ENCODE measurements at places on chromosomes 12 and 14.

GRCh38 chr12:68755536-68756243 lies 9.7 kb downstream of the SLC35E3 start:
- no peak for DNase-seq

DNA sequence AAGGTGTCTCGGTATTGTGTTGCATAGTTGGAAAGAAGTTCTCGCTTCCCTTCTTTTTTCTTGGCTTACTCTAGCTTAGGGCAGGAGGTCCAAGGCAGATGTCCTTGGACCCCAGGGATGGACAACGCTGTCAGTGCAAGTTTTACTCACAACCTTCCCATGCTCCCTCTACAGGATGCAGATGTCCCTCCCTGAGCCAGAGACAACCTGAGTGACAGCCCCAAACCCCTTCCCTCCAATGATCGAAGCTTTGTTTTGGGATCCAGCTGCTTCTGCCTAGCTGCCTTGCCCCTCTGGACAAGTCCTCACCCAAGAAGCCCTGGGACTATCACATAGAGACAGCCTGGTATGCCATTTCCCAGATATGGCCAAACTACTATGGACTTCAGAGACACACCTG lies 112.0 kb upstream of the RAP1B start:
- no peak for DNase-seq

DNA sequence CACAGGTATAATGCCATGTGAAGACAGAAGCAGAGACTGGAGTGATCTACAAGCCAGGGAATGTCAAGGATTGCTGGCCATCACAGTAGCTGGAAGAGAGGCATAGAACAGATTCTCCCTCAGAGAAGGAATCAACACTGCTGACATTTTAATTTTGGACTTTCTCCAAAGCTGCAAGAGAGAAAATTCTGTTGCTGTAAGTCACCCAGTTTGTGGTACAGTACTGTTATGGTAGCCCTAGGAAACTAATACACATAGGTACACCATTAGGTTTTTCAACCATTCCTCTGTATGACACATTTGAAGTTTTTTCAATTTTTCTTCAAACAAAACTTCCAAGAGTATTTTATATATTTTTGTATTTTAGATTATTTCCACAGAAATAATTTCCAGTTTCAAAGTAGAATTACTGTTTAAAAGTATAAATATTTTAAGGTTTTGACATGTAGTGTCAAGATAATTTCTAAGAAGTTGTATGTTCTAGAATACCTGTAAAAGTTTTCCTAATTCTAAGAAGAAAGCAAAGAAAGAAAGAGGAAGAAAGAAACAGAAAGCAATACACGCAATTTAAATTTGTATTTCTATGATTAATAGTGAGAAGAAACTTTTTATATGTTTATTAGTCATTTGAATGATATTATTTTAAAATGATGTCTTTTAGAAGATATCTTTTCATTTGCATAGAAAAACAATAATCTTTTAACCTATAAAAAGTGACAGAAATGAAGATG lies 64.9 kb upstream of the CATSPERB start:
- peak; percentile 19 for DNase-seq

- no peak for DNase-seq
Observed at GRCh38 chr12:95470300-95470699, 3.7 kb upstream of the METAP2 start.

DNA sequence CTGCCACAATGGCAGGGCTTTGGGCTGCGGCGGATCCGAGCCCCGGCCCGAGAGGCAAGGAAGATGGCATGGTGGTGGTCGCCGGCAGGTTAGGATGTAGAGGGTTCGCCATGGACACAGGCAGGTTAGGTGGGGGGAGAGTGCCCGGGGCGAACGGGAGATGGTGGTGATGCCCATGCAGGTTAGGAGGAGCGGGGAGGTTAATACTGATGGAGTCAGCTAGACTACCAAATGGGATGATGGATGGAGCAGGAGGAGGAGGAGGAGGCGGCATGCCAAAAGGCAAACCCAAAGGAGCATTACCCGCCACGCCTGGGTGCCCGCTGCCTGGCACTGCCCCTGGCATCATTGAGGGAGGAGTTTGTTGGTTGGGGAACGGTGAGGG lies 6.2 kb downstream of the MYL6 start:
- DNase-seq: no peak

GRCh38 chr12:12821975-12822374 lies 8.8 kb downstream of the DDX47 start:
- no peak for DNase-seq

DNA sequence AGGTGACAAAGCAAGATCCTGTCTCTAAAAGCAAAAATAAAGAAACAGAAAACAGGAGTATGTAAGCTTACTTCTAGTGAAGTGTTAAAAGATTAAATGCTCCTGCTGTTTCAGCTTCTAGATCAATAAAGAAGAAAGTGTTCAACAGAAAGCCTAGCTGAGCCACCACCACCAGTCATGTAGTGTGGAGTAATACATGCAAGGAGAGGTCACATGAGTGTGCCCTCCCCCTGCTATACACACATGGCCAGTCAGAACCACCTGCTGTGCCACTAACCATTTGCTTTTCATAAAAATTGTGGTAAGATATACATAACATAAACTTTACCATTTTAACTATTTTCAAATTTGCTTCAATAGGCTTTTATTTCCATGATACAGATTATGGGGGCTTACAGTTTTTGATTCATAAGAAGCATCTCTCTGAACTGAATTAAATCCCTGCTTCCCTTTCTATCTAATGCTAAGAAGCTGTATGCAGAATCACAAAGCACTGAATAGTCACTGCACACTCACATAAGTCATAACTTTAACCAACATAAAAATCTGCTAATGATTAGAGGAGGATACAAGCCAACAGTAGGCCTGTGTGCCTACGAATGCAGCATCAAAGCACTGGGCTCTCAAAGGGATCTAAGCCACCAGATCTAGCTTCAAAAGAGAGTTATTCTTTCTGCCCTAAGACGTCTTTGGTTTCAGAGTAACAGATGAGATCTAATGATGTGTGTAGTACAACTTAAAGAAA lies 515.5 kb downstream of the C12orf50 start:
- DNase-seq: no peak

DNA sequence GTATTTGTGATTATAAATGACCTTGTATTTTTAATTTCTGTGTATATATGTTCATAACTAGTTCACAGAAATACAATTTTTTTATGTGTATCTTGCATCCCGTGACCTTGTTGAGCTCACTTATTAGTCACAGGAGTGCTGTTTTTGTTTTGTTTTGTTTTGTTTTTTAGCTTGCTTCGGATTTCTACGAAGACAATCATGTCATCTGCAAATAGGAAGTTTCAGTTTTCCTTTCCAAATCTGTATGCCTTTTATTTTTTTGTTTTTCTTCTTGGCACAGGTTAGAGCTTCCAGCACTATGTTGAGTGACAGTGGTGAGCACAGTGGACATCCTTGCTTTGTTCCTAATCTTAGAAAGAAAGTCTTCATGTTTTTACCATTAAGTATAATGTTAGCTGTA lies 229.2 kb upstream of the GARIN6 start:
- no peak for DNase-seq

GRCh38 chr14:89493406-89493805 lies 76.4 kb upstream of the FOXN3 start:
- DNase-seq: no peak

- DNase-seq: peak; percentile 13
Observed at GRCh38 chr12:56237552-56237951, 7.7 kb downstream of the SLC39A5 start.

DNA sequence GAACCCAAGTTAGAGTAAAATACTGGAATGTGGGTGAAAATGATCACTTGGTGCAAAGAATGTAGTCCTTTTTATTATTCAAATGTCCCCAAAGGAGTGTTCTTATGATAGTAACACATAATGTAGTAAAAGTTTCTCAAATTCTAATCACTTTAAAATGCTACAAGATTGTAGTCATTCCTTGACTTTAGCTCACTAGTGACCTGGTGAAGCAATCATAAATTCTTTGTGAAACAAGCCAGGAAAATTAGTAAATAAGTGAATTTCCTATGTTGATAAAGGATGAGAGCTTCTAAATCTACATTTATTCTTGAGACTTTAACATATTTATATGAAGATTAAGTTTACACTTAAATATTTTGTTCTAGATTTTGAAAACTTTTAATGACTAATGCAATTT lies 30.7 kb upstream of the SLC17A8 start:
- no peak for DNase-seq

DNA sequence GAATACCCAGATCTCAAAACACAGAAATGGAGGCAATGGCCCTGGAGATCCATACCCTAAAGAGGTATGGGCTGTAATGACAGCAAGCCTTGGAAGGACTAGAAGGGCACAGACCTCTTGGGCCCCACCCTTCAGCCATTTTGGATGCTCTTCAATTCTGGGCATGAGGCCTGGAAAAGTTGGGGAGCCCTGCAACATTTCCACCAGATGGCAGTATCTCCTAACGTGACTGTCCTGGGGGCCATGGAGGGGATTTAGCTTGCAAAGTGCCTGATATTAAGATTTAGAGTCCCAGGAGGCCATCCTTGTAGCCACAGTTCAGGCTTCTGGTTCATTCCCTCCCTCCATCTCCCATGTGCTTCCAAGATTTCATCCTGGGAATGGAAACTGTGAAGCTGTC lies 30.2 kb downstream of the KCNA5 start:
- DNase-seq: peak; percentile 31

Data from fibroblast of lung (primary cell).